ENCODE measurements at places on chromosomes 5 and 9. TPM values are rescaled to one million over a fixed set of nuclear protein-coding genes. Genes with fewer than 3 reads are reported as not detected.
A peak's percentile ranks its signal among the peaks of the same experiment; 100 is the strongest.

Gene ASTN2
- total RNA-seq, result 0.41 TPM

DNA sequence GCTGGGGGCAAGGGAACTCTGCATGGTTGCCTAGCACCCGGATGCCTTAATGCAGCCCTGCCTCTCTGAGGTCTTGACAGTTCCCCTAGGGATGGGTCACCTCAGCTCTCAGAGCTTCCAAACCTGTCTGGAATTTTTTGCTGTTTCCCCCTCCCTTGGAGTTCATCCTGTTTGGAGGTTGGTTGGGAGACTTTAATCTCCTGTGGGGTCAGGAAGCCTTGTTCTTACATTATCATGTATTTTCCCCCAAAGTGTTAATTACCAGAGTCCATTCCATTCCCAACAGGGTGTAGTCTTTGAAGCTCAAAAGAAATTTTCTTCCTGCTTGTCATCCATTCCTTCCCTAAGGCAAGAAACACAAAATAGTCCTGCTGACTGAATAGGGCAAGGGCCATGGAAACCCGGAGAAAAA is 150.3 kb upstream of the SPRY4 start:
- DNase-seq, result peak; percentile 54

DNA sequence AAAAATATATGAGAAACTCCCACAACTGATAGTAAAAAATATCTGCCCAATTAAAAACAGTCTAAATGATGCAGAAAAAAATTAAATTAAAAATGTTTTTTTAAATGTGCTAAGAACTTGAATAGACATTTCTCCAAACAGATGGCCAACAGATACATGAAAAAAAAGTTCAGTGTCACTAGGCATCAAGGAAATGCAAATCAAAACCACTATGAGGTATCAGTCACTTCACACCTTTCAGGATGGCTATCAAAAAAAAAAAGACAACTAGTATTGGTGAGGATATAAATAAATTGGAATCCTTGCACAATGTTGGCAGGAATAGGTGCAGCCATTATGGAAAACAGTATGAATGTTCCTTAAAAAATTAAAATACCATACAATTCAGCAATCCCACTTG is 16.6 kb downstream of the ZNF131 start:
- DNase-seq, result no peak

GRCh38 chr9:120608421-120608820 is 28.5 kb upstream of the CDK5RAP2 start:
- DNase-seq, result peak; percentile 93

- DNase-seq, result no peak
These were observed 185.2 kb upstream of the RGMB start for GRCh38 chr5:98588215-98588614.

Data from foreskin keratinocyte (primary cell).